ENCODE measurements at places on chromosomes 6 and 20.

DNA sequence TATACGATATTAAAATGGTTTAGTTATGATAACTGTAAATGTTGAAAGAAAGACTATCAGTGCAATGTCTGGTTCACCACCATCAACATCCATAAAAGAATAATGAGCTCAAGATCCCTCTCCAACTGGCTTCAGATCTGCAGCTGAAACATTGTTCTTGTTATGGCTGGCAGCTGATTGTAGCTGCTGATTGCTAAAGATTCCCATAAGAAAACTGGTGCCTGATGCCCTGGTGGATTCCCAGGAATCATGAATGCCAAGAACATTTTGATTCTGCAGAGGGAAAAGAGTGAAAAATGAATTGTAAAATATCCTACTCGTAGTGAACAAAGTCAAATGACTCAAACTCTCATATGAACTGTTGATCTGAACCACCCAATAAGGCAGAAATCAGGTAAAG is 1160.2 kb downstream of the EPHA7 start:
- no peak for DNase-seq

DNA sequence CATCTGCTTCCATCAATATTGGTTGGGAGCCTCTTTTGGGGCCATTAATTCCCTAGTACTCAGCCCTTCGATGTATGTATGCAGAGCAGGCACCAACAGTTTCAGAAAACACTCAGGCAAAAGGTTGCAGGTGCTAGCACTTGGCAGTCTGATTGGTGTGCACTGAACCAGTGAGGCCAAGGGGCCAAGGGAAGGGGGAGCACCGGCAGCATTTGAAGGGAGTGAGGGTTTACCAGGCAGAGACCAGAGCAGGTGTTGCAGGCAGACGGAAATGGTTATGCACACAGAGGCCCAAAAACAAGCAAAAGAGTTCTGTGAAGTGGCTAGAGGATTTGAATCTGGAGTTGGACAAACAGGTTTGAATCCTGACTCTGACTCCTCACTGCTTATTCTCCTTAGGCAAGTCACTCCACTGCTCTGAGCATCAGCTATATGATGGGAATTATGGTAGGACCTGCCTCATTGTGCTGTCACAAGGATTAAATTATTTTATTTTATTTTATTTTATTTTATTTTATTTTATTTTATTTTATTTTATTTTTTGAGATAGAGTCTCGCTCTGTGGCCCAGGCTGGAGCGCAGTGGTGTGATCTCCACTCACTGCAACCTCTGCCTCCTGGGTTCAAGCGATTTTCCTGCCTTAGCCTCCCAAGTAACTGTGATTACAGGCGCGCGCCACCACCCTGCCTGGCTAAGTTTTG is 58.1 kb upstream of the SHLD1 start:
- DNase-seq = no peak

DNA sequence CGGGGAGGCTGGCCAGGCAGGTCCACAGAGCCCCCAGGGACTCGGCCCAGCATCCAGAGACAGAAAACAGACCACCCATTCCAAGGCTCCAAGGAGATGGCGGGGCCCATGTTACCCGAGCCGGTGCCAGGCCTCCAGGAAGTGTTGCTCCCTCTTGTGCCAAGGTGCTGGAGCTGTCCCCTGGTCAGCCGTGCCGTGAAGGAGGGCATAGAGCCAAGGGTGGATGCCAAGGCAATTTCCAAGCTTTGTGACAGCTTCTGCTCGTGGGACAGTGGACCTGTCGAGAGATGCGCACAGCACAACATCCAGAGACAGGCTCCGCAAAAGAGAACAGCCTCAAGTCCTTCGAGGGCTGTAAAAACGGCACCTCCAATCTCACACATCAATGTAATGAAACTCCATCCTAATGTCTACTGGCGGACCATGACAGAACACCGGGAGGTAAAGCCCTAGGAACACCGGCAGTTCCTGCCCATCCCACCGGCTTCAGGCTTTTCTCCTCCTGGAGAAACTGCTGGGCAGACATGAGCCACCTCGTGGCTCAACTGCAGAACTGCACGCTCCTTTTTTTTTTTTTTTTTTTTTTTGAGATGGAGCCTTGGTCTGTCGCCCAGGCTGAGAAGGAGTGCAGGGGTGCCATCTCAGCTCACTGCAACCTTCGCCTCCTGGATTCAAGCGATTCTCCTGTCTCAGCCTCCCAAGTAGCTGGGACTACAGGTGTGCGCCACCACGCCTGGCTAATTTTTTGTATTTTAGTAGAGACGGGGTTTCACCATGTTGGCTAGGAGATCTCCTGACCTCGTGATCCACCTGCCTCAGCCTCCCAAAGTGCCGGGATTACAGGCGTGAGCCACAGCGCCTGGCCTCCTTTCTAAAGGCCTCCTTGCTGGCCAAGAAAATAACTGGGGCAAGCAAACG is 30.9 kb upstream of the AVP start:
- DNase-seq = no peak

GRCh38 chr20:10949930-10950783 is 276.4 kb upstream of the JAG1 start:
- DNase-seq = no peak

DNA sequence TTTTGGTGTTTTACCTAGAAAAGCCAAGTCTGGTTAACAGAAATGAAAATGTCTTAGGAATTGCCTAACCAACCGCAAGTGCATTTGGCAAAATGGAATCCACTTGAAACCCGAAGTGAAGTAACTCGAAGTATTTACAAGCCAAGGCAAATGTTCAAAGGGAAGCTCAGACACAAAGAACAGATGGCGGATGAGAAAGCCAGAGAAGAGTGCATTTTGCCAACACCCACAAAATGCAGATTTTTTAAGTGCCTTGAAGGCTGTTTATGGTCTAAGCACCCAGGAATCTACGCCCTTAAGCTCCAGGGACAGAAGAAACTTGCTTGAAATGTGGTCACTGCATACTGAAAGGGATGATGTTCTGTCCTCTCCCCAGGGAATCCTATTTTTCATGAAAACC is 70.0 kb upstream of the TBXT start:
- no peak for DNase-seq

DNA sequence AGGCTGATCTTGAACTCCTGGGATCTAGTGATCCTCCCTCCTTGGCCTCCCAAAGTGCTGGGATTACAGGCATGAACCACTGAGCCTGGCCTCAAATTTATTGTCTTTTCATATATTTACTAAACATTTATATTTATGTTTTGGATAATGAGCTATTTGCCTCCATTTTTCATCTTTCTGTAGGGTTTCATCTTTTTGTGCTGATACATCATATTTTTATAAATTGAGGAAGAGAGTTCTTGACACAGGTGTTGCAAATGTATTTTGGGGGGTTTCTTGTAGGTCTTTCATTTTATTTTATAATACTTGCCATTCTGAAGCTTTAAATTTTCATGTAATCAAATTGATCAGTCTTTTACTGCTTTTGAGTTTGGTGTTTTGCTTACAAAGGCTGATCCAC is 72.4 kb downstream of the L3MBTL3 start:
- DNase-seq = no peak

DNA sequence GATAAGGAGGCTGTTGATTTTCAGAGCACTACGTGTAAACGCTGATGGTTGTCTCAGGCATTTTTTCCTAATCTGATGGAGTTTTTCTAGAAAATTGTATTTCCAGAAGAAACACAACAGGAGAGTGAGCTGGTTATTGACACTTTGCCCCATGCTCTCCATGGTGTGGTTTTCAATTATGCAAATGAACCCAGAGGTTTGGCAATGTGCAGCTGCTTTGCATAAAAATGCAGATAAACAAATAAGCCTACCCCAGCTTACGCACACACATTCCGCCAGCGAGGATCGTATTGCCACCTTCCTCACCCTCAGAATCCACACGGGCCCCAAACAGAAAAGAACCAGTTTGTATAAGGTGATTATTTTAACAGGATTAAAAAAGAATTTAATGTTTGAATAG is 45.1 kb upstream of the FRMD1 start:
- DNase-seq = no peak

DNA sequence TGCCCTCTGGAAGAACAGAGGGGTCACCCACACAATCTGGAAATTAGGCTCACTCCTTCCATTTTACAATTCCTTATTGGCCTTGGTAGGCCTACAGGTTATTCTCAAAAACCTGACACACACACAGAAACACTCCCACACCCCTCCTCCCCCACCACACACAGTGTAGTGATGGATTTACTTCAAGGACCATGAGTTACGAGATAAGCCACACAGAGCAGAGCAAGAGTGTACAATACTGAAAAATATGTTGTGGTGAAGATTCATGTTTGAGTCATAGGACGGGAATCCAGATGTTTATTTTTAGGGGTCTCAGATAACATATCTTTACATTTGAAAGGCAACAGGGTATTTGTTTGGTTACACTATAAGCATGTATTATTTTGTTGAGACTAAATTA is 291.9 kb downstream of the PLCB1 start:
- no peak for DNase-seq

- no peak for DNase-seq
These were observed 51.3 kb upstream of the TOX2 start for GRCh38 chr20:43863330-43863729.

DNA sequence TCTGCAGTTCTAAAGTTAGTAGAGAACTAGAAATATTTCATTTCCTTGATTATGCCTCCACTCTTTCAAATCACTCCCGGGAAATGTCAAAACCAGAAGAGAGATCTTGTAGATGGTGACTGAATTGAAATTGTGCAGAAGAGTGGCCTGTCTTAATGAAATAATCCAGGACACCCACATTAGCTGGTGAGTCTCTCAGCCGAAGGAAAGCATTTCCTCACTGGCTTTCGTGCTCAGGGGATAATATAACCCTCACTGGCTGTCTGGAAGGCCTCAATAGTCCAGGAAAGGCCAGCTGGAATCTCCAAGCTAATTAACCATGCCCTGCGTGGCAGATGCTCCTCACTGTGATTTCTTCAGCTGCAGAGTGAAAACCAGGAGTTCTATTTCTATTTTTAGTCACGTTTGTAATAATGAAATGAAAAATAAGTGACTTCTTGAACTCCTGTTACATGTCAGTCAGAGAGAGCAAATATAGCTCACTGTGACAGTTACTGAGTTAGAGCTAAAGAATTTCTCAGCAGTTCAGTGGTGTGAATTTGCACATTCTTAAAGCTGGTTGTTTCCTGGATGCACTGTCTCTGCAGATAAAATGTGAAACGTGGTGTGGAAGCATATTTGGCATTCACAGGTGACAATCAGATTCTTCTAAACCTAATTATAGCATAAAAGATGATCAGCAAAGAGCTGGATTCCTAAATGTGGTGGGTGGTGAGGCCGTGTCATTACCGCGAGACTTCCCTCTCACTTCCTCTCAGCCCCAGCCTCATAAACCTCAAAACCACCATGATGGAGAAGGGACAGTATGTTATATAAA is 211.7 kb downstream of the LMBRD1 start:
- no peak for DNase-seq

DNA sequence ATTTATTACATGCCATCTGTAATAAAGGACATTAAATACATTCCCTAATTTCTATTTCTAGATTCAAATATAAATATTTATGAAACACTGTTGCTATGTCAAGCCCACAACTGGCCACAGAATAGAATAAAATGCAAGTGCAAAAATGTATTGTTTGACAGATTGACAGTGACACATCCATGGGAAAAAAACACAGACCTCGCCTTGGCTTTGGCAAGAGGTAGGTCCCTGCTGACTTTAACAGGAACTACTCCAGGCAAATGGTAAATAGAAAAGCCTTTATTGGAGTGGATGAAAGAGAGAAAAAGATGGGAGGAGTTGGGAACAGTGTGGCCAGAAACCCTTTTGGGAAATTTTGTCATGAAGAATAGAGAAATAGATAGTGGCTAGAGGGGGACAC is 622.9 kb downstream of the UTRN start:
- DNase-seq = no peak

DNA sequence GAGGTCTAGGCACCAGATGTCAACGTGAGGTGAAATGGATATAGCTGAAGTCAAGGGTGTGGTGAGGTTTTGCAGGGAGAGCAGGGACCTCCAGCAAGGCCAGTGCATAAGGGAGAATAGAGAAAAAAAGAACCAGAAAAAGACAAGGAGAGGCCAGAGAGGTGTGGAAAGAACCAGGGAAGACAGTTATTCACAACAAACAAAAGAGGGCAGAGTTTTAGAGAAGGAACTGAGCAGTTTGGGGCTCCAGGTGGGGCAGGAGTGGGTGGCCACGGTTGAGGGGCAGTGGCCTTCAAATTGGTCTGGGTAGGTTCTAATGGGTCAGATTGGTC is 11.6 kb upstream of the NQO2 start:
- DNase-seq = no peak
